Stimulated activated CD8-positive, alpha-beta memory T cell treated with anti-CD3 and anti-CD28 coated beads, Interleukin-15, amount 100 ng/mL, for 1 hour (primary cell): ENCODE measurements at places on chromosomes 1 and 21.

- DNase-seq: no peak
Observed at GRCh38 chr1:93757256-93758036, 75.8 kb upstream of the BCAR3 start.

GRCh38 chr1:66346057-66346795, 187.7 kb upstream of the SGIP1 start:
- no peak for DNase-seq

- DNase-seq: no peak
Observed at GRCh38 chr1:217431395-217431794, 199.5 kb downstream of the GPATCH2 start.

- no peak for DNase-seq
Observed at GRCh38 chr1:73044241-73045036, 762.1 kb upstream of the NEGR1 start.

DNA sequence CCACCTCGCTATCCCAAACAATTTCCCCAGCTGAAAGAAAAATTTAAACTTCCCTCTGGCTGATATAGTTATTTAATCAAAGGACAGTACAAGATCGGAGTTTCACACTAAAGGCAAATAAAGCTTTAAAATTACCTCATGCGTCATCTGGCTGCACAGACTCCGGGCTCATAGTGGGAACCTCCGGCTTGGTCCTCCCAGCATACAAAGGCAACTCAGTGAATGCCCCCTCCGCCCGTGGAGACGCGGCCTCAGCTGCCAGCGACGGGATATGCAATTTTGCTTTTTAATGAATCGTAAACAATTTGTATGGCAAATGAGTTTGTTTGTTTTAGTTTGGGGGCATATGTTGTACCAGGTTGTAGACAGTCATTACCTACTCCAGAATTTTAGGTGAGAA, 214.6 kb upstream of the NFIA start:
- no peak for DNase-seq

DNA sequence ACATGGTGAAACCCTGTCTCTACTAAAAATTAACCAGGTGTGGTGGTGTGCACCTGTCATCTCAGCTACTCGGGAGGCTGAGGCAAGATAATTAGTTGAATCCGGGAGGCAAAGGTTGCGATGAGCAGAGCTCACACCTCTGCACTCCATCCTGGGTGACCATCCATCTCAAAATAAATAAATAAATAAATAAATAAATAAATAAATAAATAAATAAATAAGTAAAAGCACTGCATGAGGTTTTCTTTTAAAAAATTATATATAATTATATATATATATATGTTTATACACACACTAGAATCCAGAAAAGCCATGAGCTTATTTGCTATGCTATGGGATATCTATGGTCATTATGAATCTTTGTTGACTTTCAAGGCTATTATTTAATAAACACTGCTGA, 2.4 kb downstream of the AMPD1 start:
- no peak for DNase-seq

DNA sequence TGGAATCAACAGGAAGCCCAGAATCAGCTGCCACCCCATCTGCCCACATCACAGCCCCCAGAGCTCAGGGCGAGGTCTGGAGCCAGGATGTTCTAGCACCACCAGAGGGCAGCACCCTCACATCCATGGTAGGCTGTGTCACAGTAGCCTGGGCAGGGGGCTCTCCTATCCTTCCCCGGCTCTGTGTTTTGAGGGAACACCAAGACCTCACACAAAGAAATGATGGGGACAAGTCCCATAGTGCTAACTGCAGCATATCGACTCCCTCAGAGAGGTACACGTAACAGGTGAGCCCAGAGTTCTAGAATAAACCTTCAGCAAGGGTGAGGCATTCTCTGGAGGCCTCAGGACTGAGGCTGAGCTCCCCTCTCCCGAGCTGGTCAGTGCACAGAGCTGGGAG, 2.3 kb upstream of the KCNC4 start:
- DNase-seq: peak; percentile 63

DNA sequence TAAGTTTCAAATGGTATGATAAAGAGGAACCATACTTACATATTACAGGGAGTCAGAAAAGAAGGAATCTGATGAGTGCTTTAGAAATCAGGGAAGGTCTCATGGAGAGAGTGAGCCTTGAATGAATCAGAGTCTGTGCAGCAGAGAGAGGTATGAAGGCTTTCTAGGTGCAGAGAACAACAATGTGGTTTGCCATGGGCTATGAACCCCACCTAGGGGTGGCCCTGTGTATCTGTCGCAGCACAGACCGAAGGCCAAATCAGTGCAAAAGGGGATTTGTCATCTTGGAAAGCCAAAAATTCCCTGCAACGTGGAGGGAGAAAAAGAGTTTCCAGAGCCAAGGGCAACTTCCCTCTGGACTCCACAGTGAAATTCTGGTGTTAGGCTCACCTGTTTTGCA, 3.5 kb downstream of the PAPPA2 start:
- no peak for DNase-seq

GRCh38 chr1:151944126-151944856, 35.0 kb upstream of the THEM4 start:
- DNase-seq: no peak

DNA sequence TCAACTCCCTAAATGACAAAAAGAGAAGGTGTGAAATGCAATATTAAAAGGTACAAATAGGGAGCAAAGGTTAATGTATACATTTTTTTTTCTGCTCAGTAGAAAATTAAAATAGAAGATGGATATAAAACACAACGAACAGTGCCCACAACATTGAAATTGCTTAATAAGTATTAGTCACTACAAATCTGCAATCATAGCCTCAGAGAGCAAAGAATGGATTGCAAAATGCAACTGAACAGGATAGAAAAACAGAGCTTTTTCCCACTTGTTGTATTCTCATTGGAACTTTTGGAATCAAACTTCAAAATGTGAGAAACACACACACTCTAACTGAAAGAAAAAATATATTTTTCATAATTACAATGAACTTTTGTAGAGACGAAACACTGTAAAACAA, 552.2 kb upstream of the NCAM2 start:
- DNase-seq: no peak

GRCh38 chr1:23424293-23425192, at the start of gene TCEA3:
TCEA3 (minus strand) TSS chr1:23424748; CDS start chr1:23424633, 115 bp downstream.
- DNase-seq: no peak

- DNase-seq: no peak
Observed at GRCh38 chr1:211822677-211823407, 7.7 kb downstream of the LPGAT1 start.

DNA sequence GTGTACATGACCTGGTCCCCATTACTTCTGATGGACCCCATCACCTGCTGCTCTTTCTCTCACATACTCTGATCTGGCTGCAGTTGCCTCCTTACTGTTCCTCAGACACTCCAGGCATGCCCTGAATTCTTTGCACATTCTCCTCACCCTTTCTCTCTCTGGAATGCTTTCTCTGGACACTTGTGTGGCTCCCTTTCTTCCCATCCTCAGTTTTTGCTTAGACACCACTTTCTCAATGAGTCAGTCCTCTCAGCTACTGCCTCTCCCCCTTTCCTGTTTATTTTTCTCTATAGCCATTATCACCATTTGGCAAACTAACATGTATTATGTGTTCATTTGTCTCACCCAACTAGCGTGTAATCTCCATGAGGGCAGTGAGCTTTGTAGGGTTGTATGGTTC, 28.1 kb downstream of the PLXNA2 start:
- DNase-seq: no peak

GRCh38 chr1:85374160-85374559, 90.8 kb downstream of the DDAH1 start:
- DNase-seq: no peak

- DNase-seq: no peak
Observed at GRCh38 chr1:23848673-23849616, 19.1 kb downstream of the FUCA1 start.

DNA sequence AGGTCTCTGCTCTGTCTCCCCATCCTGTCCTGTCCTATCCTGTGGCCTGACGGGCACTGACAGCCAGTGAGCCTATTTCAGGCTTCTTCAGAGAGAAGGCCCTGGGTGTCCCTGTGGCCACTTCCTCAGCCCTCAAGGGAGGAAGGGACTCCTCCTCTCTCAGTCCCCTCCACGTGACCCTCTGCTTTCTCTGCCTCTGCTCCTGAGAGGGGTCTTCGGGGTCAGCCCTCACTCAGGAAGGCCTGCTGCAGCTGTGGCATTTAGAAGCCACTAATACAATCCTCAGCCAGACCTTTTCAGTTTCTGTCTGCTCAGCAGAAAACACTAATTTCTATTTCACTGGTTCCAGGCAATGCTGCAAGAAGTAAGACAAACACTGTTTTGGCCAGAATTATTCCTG, 43.6 kb upstream of the ETV3 start:
- DNase-seq: no peak

DNA sequence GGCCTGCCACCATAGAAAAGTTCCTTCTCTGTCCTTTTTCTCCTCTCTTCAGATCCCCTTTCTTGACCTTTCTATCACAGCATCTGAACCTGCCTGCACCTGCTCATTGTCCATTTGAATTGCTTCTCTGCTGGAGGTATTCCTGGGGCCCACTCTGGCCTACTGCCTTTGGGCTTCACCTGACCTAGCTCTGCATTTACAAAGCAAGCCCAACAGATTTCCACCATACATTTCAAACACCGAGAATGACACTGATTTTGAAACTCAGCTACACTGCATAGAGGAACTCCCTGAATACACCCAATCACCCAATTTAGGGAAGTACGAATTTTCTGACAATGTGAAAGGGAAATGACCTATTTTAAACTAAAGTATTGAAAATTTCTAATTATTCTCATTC, 284.5 kb upstream of the USP25 start:
- DNase-seq: no peak

- DNase-seq: no peak
Observed at GRCh38 chr1:68136187-68136586, 85.8 kb upstream of the DIRAS3 start.

DNA sequence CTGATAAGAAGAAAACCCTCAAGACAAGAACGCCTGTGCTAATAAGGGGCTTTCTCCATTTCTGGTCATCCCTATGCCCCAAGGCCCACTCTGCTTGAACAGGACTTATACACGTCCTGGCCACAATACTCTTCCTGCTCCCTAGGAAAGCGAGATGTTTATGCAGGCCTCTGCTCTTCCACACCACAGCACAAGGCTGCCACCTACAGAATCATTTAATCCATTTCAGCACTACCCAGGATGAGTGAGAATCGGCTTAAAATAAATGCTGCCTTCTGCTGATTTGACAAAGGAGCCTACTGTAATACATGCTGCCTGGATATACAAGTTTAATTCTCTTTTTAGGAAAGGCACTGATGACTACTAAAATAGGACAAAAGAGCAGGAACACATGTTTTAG, 29.4 kb downstream of the FRRS1 start:
- DNase-seq: no peak

GRCh38 chr1:98389809-98390208, 271.7 kb upstream of the SNX7 start:
- no peak for DNase-seq

DNA sequence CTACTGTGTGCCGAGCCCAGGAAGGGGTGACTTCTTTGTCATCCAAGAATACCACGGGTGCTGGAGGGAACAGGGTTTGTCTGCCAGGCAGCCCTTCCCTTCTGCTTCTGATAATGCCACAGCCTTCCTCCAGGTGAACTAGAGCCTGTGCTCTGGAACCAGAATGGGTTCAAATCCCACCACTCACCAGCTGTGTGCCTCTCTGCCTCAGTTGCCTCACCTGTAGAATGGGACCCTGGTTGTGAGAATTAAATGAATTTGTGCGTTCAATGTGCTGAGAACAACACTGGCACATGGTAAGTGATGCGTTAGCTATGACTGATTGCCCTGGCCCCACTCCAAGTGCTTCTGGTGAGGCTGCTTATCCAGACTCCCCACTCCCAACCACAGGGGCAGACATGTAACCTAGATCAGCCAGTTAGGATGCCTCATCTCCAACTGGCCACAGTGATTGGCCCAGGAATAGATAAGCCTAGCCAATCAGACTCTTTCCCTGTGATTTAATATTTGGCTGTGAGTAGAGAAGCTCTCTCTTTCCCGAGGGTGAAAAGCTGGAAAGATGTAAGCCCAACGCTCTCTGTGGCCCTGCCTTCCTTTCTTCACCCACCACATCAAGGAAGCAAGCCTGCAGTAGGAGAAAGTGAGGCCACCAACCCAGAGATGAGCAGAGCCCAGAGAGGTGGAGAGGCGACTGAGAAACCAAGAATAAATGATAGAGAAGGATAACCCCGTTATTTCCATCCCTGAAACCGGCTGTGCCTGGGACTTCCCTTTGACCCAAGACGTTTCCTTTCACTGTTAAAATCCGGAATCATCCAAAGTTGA, 20.8 kb upstream of the LAPTM5 start:
- DNase-seq: no peak

DNA sequence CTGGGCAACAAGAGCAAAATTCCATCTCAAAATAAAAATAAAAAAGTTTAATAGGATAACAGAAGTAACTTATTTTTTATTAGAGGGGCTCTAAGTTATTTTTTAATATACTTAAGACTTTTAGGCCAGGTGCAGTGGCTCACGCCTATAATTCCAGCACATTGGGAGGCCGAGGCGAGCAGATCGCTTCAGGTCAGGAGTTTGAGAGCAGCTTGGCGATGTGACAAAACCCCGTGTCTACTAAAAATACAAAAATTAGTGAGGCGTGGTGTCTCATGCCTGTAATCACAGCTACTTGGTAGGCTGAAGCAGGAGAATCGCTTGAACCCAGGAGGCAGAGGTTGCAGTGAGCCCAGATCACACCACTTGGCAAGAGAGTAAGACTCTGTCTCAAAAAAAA, 180.5 kb upstream of the NR5A2 start:
- no peak for DNase-seq

- no peak for DNase-seq
Observed at GRCh38 chr1:202165267-202165941, 5.0 kb upstream of the PTPN7 start.

- DNase-seq: no peak
Observed at GRCh38 chr1:50724626-50725286, 235.3 kb downstream of the FAF1 start.

DNA sequence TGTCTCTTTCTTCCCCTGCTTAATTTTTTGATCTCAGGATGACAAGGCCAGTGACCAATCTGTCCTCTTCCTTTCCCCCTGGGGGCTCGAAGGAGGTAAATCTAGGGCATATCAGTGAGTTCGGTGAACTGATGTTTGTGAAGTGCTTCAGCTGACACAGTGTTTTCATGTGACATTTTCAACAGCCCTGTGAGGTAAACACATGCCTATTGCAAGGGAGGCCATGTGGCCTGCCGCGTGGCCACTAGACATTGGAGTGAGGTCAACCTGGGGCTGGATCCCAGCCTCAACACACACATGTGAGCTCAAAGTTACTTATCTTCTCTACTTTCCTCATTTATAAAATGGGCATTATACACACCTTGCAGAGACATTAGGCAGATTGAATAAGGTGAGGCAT, 126.3 kb downstream of the PLPP3 start:
- DNase-seq: no peak
